Fibroblast of villous mesenchyme (primary cell): ENCODE measurements at places on chromosomes 3 and 15.

DNA sequence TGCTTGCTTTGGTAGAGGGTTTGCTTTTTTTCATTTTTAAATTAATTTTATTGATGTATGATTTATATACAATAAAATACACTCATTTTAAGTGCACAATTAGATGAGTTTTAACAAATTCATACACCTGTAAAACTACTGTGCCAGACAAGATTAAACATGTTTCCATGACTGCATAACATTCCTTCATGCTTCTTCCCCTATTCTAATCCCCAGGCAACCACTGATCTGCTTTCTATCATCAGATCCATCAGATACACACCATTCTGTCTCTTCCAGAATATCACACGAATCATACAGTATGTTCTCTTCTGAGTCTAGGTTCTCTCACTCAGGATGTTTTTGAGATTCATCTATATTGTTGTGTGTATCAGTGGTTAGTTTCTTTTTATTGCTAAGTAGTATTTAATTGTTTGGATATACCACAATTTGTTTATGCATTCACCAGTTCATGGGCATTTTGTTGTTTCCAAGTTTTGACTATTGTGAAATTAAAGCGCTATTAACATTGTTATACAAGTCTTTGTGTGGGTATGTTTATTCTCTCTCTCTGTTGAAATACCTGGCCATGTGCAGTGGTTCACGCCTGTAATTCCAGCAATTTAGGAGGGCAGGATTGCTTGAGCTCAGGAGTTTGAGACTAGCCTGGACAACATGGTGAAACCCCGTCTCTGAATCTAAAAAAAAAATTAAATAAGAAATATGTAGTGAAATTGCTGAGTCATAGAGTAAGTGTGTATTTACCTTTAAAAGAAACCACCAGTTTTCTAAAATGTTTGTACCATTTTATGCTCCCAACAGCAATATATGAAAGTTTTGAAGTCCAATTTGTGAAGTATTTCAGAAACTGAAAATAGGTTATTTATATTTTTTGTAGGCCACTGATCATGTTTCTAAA lies 7.0 kb upstream of the TFG start:
- DNase-seq: peak; percentile 4

GRCh38 chr3:193812791-193813500 lies 219.9 kb downstream of the OPA1 start:
- no peak for DNase-seq

- DNase-seq: peak; percentile 61
Observed at GRCh38 chr15:93072411-93073394, 16.3 kb downstream of the RGMA start.

- no peak for DNase-seq
Observed at GRCh38 chr15:52290800-52291199, 4.8 kb downstream of the MYO5C start.

DNA sequence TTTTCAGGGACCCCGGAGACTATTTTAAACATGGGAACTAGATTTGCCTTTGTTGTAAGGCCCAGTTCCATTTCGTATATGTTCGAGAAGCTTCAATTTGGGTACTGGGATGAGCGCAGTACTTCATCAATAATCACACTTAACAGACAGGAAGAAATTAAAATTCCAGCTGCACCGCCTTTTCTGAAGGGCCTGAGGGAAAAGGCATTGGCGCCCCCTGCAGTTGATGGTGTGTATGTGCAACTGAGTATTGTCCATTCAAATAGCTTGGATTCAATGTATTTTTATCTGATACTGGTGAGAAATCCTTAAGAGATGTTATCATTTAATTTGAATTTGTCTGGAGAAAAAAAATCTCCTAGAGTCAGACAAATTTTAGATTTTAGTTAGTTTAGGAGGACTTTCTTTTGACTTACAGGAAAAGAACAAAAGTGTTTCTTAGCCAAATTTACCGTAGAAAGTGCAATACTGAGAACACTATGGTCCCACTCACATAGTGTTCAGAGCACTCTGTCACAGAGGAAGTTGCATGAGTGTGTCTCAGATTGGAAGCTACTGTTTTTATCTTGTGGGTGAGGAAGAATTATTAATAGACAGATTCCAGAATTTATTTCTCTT lies 5.4 kb upstream of the ALDH1A2 start:
- peak; percentile 69 for DNase-seq

DNA sequence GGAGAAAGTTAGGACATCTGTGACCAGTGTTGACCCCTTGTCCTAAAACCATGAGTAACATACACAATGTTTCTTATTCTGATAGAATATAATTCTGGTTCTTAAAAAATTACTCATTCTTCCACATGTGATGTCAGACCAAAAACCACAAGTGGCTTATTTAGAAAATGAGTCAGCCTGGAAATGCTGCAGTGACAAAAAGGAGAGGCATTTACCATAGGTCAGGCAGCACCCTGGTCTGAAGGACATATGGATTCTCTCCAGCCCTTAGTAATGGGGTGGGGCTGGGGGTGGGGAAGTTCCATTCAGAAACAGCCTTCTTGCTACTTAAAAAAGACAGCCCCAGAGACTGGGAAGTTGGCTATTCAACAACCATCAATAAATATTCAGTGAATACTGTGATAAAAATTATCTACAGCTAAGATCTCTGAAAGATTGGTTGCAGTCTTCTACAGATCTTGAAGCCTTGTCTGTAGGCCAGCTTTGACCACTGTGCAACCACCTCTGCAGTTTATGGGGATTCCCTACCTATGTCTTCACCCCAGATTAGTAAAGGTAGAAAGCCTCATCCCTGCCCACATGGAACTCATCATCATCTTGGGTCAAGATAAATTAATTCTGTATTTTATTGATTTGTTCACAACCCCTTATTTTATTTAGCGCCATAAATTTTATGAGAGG lies 34.9 kb upstream of the TIMP4 start:
- peak; percentile 99 for DNase-seq

- no peak for DNase-seq
Observed at GRCh38 chr3:51618496-51618895, 52.6 kb upstream of the TEX264 start.

DNA sequence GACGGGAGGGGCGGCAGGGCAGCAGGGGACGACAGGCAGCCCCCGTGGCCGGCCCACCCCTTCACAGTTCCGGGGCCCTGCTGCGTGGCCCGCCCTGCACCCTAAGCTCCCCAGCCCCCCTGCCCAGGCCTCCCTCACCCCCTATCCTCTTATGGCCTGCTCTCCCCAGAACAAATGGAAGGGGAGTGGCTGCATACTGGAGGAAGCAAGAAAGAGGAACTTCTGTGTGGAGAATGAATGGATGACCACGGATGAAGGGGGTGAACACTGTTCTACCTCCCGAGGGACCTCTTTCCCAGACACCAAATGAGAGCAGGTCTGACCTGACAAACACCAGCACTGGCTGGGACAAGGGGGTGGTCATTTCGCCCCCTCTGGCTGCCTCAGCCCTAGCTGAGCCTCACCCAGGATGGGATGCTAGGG lies 25.0 kb downstream of the SEC61A1 start:
- no peak for DNase-seq

- no peak for DNase-seq
Observed at GRCh38 chr15:79341396-79341795, 30.5 kb downstream of the TMED3 start.
